ENCODE measurements at places on chromosomes 13 and 19. TPM values are rescaled to one million over a fixed set of nuclear protein-coding genes. Genes with fewer than 3 reads are reported as not detected.

ZNF626 gene
- 17.1 TPM for total RNA-seq

PRODH2 gene
- not detected for total RNA-seq

NALCN gene
- total RNA-seq, result 0.34 TPM

B3GNT3 gene
- 9.1 TPM for total RNA-seq

S1PR4 gene
- 0.43 TPM for total RNA-seq

CBARP gene
- total RNA-seq, result 2.4 TPM

POGLUT2 gene
- 11.4 TPM for total RNA-seq

IGFLR1 gene
- total RNA-seq, result under 0.01 TPM

Measured in nasal cavity respiratory epithelium epithelial cell of viscerocranial mucosa (primary cell).